ENCODE measurements at places on chromosomes 2 and 18. TPM values are rescaled to one million over a fixed set of nuclear protein-coding genes. Genes with fewer than 3 reads are reported as not detected.

Gene IL18R1
- 2.5 TPM for polyA plus RNA-seq

Gene M1AP
- 1.3 TPM for polyA plus RNA-seq

Gene MOCOS
- 1.1 TPM for polyA plus RNA-seq

Gene TEKT4
- 0.25 TPM for polyA plus RNA-seq

Gene PTPN18
- polyA plus RNA-seq: 37.9 TPM

Gene TRIM43
- 0.73 TPM for polyA plus RNA-seq

Gene APLF
- 3.2 TPM for polyA plus RNA-seq

Gene CCDC138
- 15.9 TPM for polyA plus RNA-seq

Gene ALKAL2
- polyA plus RNA-seq: 3.8 TPM

Gene ARHGAP15
- polyA plus RNA-seq: 6.4 TPM

Gene CGREF1
- polyA plus RNA-seq: 7.5 TPM

Gene POTEC
- not detected for polyA plus RNA-seq

Gene KIAA2012
- 0.07 TPM for polyA plus RNA-seq

Gene LYPD1
- polyA plus RNA-seq: 77.7 TPM

Gene DYNAP
- polyA plus RNA-seq: 0.04 TPM

Gene COL4A4
- polyA plus RNA-seq: 56.2 TPM

Gene SLC5A7
- polyA plus RNA-seq: 0.62 TPM

Gene NEB
- 16.6 TPM for polyA plus RNA-seq

Gene RAB6C
- 0.58 TPM for polyA plus RNA-seq

Gene ALPP
- polyA plus RNA-seq: not detected

Gene SLC9A4
- polyA plus RNA-seq: 6.1 TPM

Gene NXPH2
- 5.5 TPM for polyA plus RNA-seq

Gene NAT8
- 23.8 TPM for polyA plus RNA-seq

Gene RMND5A
- 68.4 TPM for polyA plus RNA-seq

Gene EVX2
- 0.04 TPM for polyA plus RNA-seq

Gene LIMS2
- polyA plus RNA-seq: 17.5 TPM

Gene UGT1A4
- polyA plus RNA-seq: 0.03 TPM

Gene DSC3
- 2.5 TPM for polyA plus RNA-seq

Gene SKA1
- 6.1 TPM for polyA plus RNA-seq

Gene KCNG2
- 0.13 TPM for polyA plus RNA-seq
